Left forelimb (tissue), 1 donor: ENCODE measurements at places on chromosomes 3 and 15.

DNA sequence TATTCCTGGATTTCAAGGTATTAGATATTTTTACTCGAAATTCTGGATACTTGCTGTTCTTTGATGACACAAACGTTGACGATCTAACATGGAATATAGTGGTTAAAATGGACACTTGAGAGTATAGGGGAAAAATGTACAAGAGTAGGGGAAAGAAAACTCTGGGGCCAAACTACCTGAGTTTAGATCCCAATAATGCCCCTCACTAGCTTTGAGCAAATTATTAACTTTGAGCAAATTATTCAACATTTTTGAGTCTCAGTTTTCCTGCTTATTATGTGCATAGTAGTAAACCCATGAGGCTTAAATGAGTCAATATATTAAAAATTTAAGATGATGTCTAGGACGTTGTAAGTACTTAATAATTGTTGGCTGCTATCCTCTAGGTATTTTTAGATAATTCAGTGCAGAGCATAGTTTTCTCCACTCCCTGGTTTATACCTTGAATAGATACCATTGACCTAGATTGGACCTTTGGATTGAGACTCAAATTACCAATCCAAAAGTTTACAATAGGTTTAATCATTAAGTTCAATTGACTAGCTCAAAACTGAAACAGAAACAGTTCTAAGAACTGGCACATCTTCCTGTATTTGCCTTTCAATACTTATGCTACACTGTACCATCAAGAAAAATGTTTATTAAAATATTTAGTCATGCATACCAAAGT lies 4.5 kb downstream of the ADGRG7 start:
- no peak for DNase-seq

GRCh38 chr15:43046484-43046883 lies 59.4 kb downstream of the UBR1 start:
- DNase-seq: no peak

- no peak for DNase-seq
Observed at GRCh38 chr3:115580566-115580965, 42.7 kb upstream of the GAP43 start.

- DNase-seq: no peak
Observed at GRCh38 chr15:47987908-47988532, 132.8 kb upstream of the SLC24A5 start.

DNA sequence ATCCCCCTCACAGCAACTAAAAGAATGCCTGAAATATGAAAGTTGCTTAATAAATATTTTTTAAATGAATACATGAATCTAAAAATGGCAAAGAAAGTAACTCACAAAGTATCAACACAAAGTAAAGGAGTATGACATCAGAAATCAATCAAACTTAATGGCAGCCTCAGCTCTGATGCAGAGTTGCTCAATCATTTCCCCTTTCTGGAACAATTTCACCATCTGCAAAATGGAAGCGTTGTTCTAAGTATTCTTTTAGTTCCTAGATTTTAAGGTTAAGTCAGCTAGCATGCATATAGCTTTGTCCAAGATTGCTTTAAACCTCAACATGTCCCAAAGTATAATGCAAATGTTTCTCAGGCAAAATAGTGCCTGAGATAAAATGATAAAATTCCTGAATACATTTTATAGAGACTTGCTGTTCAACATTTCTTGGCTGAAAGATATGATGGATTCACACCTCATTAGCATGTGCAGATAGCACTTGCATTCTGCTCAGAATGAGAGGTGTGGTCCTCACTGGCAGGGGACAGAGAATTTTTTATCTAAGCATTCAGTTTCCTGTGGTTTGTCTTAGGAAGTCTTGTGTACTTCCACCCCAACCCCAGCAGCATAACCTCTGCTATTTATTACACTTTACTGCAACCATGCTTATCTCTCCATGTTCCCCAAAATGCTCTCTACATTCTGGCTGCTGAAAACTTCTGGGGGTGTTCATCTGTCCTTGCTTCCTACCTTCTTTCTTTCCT lies 429.3 kb downstream of the GRM7 start:
- no peak for DNase-seq

DNA sequence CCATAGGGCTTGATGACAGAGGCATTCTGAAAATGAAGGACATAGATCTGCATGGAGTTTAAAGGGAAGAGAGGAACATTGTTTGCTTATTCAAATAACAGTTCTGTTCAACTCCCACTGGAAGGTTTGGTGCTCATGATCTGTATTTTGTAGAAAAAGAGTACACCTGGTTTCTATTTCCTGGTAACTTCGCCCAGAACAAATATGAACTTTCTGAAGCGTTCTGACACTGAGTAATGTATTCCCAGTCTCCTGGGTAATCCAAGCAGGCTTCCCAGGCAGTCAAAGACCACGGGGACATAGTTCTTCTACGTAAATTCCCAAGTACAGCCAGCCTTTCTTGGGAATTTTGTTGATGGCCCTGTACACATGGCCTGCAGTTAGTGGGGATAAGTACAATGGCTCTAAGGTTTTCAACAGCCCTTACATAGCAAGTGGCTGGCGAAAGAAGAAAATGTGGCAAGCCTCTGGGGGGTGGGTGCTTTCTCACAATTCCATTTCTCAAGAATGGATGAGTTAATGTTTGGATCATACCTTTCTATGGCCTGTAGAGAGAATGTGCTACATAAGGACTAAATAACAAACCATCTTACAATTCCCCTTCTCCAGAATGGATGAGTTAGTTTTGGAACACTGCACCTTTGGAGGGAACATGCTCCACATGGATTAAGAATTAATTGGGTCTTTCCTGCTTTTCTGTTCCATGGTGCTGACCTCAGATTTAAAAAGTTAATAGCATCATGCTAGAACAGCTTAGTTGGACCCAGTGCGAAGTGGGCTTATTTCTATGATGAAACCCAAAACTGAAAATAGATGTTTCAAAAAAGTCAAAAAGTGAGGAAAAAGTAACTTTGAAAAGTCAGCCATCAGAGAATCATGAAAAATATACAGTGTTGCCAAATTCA lies 52.7 kb downstream of the COL6A6 start:
- DNase-seq: no peak

DNA sequence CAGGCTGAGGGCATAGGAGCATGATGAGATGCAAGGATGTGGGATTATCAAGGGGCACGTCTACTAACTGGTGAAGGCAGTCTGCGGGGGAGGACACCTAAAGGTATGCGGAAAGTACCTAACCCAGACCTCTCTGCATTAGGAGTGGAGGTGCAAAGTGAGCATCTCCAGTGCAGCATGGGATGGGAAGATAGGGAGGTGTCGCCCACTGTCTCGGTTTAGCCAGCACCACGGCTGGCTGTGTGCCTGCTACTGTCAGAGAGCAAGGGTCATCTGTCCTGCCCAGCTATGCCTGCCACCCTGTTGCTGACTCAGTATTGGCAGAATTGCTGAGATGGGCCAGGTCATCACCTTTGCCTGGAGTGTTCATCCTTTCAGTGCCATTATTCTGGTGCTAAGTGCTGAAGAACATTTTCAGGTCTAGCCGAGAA lies 40.1 kb downstream of the OXNAD1 start:
- no peak for DNase-seq

DNA sequence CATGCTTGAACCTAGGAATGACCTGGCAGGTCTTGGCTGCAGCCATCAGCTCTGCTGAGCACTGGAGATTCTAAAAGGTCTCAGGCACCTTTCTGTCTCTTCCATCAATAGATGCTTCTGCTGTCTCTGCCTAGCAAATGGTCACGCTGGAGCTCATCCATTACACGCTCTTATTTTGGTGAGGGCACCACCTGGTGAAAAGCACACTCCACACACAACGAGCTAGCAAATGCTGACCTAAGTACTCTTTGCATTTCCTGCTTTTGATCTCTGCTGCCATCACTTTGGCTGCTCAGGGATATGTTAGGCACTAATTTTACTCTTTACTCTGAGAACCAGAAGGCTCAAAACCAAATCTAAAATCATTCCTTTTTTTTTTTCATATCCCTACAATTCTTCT lies 91.3 kb downstream of the RAB11A start:
- DNase-seq: no peak

- DNase-seq: no peak
Observed at GRCh38 chr15:76191539-76192244, 119.6 kb downstream of the ETFA start.

- DNase-seq: no peak
Observed at GRCh38 chr3:101303089-101303731, 17.2 kb downstream of the IMPG2 start.
